ENCODE measurements at places on chromosomes 3 and 15.

GRCh38 chr3:188432802-188433520 lies 279.0 kb downstream of the LPP start:
- no peak for DNase-seq

GRCh38 chr3:111721747-111722146 lies 126.6 kb upstream of the ZBED2 start:
- no peak for DNase-seq

DNA sequence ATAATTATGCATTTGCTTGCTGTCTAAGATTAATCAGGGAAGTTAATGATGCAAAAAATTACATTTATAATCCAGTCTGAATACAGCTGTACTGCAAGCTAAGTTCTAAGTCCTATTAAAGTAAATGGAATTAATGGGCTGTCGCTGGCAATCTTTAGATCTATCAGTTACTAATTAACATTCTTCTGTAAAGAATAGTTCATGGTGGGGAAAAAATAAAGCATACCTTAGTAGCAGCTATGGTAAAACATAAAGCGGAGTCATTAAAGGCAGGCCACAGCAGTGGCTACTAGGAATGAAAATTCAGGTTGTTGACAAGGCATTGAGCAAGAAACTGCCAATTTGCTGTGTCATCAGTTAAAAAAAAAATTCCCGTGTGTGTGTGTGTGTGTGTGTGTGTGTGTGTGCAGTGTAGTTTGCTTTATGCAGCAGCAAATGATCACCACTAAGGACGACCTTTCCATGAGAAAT lies 129.8 kb downstream of the ZNF385D start:
- DNase-seq: no peak

- DNase-seq: no peak
Observed at GRCh38 chr15:85402195-85402881, 21.9 kb downstream of the AKAP13 start.

- DNase-seq: no peak
Observed at GRCh38 chr3:192490720-192491119, 236.6 kb downstream of the FGF12 start.

- DNase-seq: peak; percentile 91
Observed at GRCh38 chr3:194633349-194634004, at the start of gene TMEM44. TMEM44 (minus strand) TSS chr3:194633419; CDS start chr3:194633215, 204 bp downstream.

DNA sequence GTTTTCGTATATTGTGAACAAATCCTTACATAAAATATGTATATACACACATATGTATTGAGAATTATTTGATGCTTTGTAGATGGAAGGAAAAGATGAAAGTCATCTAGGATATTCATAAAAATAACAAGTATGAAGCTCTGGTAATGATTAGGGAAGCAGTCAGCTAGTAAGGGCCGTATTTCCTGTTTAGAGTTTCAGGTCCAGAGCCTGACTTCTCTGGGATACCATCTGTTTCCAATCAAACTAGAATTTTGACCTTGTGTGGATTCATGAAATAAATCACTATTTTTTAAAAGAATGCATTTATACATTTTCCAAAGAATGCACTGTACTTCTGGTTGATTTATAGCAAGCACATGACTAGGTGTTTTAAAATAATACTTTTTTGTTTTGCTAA lies 156.1 kb upstream of the CGNL1 start:
- no peak for DNase-seq

DNA sequence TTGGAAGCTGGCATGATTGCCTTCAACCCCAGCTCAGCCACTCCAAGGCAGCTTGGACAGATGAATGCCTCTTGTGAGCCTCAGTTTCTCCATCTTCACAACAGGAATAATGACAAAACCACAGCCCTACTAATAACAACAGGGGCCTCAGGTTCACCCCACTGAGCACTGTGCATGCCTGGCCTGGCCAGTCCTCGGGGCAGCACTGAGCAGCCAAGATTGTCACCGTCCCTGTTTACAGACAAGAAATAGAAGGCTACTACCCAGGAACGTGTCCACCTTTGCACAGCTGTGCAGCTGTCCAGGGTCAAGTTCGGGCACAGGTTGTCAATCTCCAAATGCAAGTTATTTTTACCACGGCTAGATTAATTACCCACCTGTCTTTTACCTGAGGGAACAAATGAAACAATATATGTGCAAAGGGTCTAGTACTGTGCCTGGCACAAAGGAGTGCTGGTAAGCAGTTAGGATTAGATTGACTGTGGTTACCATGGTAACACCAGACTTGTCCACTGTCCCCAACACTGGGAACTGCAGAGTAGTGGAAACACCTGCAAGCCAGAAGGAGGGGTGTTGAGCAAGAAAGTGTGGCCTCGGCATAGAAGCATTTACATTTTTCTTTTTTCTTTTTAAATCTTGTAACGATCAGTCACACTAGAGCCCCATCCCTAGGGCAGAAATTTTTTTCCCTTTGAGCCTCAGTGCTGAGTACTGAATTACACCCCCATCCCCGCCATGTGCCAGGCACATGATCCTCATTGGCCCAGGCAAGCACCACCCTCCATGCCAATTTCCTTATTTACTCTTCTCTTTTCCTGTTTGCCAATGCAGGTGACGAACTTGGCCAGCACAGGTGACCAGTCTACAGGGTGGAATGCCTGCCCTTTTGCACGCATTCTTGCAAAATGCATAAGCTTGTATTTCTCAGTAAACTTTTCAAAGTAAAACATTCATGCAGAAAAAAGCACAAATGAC lies 66.3 kb upstream of the SLC6A6 start:
- DNase-seq: no peak

DNA sequence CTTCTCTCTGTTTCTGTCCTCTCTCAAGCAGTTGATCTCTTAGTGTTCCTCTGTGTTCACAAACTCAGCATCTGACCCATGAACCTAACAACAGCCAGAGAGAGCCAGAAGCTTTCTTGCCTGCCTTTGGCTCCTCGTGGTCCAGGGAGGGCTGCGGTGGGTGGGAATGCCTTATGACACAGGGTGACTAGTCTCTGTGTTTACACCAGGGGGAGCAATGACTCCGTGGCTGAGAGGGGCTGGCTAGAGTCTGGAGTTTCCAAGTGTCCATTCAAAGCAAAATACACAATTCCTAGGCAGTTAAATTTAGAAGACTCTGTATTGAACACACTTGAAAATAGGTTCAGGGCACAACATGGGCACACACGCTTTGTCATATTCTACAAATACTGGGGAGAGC lies 370.0 kb upstream of the FRG2C start:
- peak; percentile 9 for DNase-seq

GRCh38 chr3:19013879-19014278 lies 134.4 kb upstream of the KCNH8 start:
- DNase-seq: no peak

GRCh38 chr3:66854601-66855151 lies 143.4 kb upstream of the KBTBD8 start:
- DNase-seq: no peak

DNA sequence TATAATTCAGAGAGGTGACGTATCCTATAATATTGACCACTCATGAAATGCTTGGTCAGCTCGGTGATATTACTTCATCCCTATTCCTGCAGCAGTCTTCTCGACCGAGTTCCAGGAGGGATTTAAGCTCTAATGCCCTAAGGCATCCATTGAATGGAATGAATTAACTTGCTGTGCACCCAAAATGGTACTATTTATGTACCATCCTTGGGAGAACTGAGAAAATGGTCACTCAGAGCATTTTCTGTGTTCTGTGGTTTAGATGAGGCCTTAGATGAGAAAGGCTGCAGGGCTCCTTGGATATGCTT lies 638 bp downstream of the BLOC1S6 start:
- no peak for DNase-seq

- no peak for DNase-seq
Observed at GRCh38 chr3:186493525-186494255, 50.5 kb downstream of the CRYGS start.

DNA sequence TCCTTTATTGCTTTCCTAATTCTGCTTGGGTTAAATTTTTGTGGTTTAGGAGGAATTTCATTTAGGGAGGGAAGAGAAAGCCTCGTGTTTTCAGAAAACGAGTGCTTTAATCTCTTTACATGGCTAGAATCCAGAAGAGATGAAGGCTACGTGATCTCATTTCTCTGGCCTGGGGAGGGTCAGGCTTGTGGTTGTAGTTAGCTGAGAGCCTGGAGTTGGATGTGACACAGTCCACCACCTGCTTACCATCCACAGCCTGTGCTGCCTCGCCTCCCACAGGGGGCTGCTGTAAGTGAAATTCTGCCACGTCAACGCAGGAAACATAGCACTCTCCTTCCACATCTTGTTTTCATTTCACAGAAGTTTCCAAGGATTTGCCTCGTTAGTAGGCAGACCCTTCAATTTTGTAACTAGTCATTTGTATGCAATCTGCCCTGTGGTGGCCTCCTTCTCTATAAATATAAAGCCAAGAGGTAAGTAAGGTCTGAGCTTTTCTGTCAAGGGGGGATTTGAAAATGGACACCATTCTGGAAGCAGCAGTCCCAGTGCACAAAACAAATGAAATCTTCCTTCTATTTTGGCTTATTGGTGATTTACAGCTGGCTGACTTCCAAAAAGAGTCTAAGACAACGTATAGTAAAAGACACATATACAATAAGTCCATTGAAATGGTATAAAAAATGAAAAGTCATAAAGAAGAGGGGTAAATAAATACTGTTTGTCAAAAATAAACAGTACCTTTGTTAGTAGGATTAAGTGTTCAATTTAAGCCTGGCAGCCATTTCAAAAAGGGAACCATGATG lies 3.4 kb downstream of the GXYLT2 start:
- DNase-seq: no peak
